ENCODE measurements at places on chromosomes 6 and 20.

DNA sequence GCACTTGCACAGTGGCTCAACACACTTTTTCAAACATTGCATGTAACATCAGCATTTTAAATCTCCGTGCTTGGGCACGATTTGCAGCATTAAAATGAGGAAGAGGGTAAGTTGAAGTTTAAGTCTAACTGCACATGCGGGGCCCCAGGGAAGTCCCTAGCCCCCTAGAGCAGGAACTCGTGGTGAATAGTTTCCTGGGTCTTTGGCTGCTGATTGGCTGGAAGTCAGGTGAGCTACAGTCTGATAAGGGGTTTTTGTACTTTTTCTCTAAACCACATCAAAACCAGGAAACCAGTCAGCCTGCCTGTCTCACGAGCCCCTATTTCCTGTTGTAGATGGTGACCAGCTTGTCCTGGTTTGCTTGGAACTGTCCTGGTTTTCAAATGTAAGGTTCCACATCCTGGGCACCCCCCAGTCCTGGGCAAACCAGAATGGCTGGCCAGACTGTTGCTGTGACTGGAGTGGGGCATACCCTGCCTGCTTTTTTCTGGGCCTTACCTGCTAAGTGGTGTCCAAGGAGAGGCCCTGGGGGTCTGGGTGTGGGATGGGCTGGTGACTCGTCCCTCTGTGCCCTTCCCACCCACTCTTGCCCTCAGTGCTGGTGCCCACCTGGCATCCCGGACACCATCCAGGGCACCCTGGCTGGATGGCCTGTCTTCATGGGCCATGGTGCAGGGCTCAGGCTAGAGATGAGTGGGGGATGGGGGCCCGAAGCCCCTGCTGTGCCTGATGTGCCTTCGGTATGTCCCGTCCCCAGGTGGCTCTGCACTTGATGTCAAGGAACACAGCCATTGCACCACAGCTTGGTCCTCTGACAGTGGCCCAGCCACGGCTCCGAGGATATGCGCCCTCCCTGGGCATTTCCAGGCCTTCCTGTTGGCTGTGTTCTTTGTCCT, 31.8 kb downstream of the SUN5 start:
- no peak for DNase-seq

DNA sequence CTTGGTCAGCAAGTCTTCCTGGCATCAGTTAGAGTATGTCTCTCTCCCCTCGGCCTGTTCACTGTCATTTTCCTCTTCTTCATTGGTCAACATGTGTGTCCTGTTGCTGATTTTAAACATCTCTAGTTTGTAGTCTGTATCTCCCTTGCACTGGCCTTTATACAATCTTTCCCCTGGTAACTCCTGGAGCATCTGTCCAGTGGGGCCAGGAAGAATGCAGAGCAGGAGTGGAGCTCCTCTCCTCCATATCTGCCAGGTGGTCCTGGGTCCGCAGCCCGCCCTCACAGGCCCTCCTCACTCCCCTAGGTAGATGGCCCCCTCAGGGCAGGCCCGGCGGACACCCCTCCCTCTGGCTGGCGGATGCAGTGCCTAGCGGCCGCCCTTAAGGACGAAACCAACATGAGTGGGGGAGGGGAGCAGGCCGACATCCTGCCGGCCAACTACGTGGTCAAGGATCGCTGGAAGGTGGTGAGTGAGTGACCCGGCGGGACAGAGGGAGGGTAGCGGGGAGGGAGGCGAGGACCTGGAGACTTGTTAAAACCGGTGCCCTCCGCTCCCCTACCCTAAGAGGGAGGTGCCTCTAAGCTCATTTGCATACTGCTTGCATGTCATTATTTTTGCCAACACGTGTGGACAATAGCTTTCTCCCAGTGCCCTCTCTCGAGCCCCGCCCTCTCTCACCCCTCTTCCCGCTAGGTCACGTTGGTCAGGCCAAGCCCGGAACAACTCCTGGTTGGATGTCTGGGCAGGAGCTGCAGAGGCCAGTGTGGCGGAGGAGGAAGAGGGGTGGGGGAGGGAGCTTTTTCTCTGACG, 3.2 kb downstream of the TTBK1 start:
- DNase-seq, result peak; percentile 75

DNA sequence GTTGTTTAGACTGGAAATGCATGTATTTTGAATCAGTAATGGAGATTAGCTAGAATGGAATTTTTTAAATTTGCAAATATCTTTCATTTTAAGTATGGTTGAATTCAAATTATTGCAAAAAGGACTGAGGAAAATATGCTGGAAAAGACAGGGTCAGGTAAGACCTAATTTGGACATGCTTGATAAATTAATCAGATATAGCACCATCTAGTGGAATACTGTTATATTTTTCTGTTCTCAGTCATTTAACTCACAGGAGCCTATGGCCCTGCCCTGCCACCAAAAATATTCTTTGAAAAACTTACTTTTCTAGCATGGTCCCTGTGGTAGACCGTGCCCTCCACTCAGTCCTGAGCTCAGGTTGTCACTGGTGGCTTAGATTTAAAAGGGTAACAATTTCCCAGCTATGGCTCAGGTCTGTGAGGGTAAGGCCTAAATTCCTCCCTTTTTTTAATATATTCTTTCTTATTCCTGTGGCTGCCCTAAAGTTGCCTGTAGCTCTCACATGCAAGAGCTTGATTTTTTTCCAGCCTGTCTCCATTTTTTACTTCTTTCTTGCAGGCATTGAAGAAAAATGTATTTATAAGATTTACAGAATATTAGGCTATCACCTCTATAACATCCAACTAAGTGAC, 25.3 kb upstream of the KIAA1586 start:
- peak; percentile 60 for DNase-seq

- no peak for DNase-seq
These were observed 63.3 kb downstream of the MOCS1 start for GRCh38 chr6:39870950-39871349.

DNA sequence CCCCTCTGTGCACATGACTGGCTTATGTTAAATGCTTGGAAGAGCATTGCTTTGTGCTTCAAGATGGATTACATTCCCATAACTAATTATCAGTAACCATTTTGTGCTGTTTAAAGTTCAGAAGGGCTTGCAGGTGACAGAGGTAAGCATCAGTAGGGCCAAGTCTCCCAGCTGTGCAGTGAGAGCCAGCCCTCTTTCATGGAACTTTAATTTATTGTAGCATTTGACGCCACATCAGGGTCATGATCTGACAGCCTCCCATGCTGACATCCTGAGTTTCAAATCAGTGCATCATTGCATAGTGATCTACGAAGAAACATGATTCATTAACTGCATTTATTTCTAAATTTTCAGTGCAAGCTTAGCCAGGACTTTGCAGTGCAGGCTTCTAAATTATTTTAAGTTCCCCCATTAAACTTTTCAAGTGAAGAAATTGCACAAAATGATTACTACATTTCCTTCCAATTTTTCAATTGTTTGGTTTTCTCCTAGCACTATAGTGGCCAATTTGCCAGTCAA, 380.9 kb downstream of the UTRN start:
- DNase-seq, result no peak

DNA sequence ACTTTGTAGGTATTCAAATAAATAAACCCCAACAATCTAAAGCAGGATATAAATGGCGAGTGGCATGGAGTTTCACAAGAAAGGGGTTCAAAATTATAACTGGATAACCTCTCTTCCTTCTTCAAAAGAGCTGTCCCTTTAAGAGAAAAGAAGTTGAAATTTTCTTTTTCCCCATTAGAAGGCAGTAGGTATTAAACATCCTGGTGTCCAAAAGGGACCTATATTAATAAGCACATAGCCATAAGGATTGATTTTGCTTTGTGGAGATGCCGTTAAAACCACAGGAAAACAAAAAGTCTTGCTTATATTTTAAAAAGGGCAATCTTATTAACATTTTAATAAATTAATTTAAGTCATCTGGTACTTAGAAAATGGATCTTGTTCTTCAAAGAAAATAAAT, 76.5 kb downstream of the LYRM4 start:
- DNase-seq, result no peak

DNA sequence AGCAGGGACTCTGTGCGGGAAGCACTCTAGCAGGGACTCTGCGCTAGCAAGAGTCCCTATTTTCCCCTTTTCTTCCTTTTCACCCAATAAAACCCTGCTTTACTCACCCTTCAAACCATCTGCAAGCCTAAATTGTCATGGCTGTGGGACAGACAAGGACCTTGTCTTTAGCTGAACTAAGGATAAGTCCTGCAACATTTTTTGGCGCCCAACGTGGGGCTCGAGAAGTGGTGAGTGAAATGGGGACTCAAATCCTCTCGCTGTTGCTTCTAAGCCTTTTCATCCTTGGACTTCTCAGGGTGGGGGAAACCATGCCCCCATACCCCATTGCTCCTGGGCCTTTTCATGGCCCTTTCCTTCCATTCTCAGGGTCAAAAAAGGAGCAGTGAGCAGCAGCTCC, 46.4 kb downstream of the IMPG1 start:
- no peak for DNase-seq

GRCh38 chr6:20464041-20464440, 62.4 kb downstream of the E2F3 start:
- DNase-seq, result no peak

- DNase-seq, result no peak
These were observed 149.9 kb downstream of the IBTK start for GRCh38 chr6:82097676-82098075.

- DNase-seq, result no peak
These were observed 198.1 kb downstream of the DLL1 start for GRCh38 chr6:170092826-170093225.

DNA sequence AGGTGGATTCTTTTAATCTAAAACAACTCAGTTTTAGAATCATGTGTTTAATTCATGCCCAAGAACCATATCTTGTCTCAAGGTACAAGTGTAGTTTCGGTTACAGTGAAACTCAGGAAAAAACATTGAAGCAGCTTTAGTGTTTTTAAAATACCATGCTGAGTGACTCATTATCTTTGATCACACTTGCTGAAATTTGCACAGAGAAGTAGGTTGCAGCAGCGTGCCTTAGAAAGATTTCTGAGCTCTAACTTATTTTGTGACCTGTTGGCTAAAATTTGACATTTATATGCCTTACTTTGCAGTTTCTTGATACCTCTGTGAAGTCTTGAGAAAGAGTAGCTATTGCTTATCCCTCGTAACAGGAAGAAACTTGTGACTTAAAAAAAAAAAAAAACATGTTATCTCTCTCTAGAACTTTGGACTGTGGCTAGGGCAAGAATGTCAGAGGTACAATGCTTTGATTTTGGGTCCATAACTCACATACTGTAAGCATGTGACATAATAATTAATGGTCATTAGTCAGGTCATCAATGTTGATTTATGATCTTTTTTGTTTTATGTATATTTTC, 34.5 kb upstream of the FUCA2 start:
- DNase-seq, result no peak

- DNase-seq, result no peak
These were observed 27.6 kb downstream of the NCOA5 start for GRCh38 chr20:46062151-46062550.

DNA sequence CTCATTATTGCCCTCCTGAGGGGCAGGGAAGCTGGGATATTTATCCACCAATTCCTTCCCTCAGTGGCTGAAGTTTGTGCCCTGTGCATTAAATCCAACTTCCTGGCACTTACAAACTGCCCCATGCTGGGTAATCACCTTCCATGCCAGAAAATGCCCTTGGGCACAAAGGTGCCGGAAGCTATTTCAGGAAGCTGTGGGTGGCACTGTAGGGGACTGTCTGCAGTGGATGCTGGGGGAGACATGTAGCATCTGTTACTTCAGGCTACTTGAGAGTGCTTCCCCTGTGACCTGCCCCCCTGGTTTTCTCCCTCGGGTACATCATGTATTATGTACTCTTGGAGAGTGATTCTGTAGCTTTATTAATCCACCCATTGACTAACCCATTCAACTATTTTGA, 24.7 kb upstream of the RALGAPA2 start:
- DNase-seq, result no peak

GRCh38 chr6:160911949-160912348, 79.6 kb upstream of the MAP3K4 start:
- no peak for DNase-seq

- no peak for DNase-seq
These were observed 84.4 kb downstream of the SLX4IP start for GRCh38 chr20:10519361-10520046.

DNA sequence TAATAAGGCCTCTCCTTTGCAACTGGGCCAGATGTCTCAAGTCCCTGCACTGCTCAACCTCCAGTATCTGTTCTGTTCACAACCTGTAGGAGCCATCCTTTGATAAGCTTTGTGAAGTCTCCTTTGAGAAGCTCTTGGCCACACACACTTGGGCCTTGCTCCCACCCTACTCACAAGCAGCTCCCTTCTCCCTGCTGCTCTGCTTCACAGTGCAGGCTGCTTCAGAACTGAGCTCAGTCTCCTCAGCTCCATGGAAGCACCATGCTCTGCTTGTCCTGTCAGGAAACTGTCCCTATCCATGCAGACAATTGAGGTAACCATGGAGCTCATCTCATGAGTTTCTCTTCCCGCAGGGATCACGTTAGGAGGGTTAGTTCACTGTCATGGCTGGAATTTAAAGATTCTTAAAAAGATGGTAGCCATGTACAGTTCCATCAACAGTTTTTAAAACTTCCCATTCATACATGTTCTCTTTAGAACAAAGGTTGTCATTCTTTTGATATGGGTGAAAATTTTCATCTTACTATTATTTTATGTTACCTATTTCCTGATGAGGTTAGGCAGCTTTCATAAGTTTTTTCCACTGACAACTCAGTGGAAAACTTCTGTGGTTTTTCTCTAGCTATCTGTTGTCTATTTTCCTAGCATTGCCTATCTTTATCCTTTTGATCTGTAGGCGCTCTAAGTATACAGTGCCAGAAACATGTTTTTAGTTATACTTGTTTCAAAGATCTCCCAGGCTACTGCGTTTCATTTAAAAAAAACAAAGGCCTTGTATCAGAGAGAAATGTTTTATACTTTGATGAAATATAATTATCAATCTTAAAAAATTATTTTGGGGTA, 62.6 kb downstream of the AK9 start:
- DNase-seq, result no peak

- DNase-seq, result no peak
These were observed 82.3 kb upstream of the CD83 start for GRCh38 chr6:14035071-14035847.

DNA sequence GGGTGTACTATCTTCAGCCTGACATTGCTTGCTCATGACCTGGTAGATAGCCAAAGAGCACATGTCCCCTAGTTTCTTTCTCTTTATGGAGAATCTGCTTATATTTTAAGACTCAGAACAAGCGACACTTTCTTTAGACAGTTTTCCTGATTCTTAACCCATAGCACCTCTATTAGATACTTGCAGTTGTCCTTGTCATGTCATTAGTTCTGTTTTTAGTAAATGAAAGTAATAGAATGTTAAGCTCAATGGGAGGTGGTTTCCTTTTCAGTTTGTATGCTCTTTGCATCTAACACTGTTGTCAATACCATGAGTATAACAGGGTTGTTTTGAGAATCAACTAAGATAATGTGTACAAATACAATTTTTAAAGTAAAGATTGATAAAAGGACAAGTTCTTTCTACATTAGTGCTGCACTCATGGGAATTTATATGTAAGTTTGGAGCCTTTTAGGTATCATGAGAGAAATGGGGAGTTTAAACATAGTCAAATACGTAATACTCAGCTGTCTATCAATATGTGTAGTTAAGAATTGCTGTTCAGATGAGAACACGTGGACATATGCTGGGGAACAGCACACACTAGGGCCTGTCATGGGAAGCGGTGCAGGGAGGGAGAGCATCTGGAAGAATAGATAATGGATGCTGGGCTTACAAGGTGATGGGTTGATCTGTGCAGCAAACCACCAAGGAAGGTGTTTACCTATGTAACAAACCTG, 124.3 kb downstream of the GRM1 start:
- DNase-seq, result no peak
